ENCODE measurements at places on chromosomes 16 and 17.

- no peak for DNase-seq
Measured at GRCh38 chr16:73797115-73797514, 499.5 kb upstream of the PSMD7 start.

DNA sequence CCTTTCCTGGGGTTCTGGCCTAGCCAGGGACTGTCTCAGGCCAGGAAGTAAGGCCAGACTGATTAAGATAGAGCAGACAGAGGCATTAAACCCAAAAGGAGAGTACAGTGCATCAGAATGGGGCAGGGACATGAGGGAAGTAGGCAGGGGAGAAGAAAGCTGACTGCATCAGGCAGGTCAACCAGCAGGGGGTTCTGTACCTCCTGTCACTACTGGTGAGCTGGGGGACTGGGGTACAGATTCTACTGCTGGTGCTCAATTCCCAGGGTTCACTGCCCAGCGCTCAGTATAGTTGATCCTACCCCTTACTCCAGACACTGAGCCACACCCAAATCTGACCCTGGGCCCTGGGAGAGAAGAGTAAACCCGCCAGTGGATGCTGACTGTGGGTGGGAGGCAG, 12.9 kb upstream of the MTMR4 start:
- DNase-seq: no peak

GRCh38 chr16:23484510-23485256, 25.6 kb downstream of the GGA2 start:
- DNase-seq: no peak

DNA sequence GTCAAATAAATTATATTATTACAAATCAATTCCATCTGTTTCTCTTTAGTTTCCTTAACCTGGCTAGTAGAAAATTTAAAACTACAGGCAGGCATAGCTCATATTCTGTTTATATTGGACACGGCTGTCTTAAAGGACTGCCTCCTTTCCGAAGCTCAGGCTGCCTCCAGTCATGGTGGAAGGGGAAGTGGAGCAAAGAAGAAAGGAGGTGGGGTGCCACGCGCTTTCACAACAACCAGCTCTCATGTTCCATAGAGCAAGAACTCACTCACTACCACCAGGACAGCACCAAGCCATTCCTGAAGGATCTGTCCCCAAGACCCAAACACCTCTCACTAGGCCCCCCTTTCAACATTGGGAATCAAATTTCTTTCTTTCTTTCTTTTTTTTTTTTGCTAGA, 149.3 kb upstream of the KCNJ18 start:
- DNase-seq: no peak

- DNase-seq: no peak
Measured at GRCh38 chr17:74776990-74777389, 845 bp upstream of the NAT9 start.
